ENCODE measurements at places on chromosomes 4 and X.

DNA sequence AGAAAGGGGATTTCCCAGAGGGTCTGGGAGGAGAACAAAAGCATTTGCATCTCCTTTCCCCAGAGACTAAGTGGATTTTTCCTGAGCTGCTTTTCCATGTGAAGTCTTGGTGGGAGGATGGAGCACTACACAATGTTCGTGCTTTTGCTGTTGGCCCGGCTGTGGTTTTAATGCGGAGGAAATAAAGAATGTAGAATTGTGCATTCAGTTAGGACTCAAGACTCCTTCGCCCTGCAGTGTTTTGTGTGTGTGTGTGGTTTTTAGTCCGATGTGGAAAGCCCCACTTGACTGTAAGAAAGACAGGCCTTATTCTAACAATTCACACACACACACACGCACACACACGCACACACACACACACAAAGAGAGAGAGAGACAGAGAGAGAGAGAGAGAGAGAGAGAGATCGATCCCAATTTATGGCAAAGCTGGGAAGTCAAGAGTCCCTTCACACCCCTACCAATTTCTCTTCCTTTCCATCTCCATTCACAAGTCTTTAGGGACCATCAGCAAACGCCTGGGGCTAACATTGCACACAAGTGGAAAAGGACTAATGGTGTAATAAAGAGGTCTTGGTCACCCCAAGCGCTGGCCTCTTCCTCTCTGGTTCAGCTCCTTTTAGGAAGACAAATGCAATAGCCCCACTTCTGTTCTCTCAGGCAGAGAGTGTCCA, 44.2 kb downstream of the CLDN34 start:
- no peak for DNase-seq

DNA sequence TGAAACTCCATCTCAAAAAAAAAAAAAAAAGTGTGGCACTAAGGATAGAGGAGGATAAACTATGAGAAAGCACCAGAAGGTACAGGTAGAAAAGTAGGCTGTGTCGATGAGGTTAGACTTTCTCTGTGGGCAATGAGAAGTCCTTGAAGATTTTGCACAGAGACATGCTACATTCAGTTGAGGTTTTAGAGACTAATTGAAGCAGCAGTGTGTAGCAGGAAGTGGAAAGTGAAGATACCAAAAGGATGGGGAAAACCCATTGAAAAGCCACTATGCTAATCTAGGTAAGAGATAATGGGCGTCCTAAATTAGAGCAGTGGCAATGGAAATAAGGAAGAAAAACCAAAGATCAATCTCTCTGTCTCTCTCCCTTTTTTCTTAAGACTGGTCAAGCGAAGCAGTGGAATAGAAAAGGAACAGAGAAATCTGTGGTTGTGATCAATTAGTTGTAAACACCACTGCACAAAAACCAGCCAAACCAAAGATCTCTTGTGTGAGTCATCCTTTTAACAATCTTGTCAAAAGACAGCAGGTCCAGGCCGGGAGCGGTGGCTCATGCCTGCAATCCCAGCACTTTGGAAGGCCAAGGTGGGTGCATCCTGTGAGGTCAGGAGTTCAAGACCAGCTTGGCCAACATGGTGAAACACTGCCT, 3.5 kb downstream of the SPINK2 start:
- DNase-seq: peak; percentile 15

DNA sequence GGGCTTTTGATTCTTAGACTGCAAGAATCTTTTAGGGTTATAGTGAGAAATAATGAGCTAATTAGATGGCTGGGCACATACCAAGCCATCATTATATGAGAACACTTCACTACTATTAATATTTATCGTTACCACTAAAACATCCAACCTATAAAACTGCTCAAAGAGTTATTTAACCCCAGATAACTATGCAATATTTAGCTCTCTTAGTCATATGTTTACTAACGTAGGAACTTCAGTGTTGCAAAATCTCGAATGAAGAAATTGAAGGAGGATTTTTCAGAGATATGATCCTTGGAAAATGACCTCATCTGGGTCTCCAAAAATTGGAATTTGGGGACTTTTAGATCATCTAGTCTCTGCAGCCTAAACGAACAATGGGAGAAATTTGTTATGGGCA, 265.0 kb upstream of the RPS6KA3 start:
- no peak for DNase-seq

DNA sequence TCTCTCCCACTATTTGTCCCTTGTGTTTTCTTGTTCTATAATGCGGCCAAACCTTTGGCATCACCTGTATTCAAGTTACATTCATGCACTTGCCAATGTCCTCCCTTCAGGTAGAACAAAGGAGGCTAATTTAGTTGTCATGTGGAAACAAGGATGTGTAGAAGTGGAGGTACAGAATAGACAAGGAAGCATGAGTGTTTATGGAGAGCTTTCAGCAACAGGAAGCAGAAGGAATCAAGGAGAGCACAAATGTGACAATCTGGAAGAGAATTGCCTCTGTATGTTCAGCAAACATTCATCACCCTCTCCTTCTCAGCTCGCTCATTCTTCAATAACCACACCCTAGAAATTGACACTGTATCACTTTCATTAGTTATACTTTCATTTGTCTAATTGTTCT, 103.4 kb downstream of the SLC7A11 start:
- DNase-seq: no peak

- DNase-seq: no peak
Measured at GRCh38 chr4:188025476-188025875, 29.9 kb downstream of the ZFP42 start.

DNA sequence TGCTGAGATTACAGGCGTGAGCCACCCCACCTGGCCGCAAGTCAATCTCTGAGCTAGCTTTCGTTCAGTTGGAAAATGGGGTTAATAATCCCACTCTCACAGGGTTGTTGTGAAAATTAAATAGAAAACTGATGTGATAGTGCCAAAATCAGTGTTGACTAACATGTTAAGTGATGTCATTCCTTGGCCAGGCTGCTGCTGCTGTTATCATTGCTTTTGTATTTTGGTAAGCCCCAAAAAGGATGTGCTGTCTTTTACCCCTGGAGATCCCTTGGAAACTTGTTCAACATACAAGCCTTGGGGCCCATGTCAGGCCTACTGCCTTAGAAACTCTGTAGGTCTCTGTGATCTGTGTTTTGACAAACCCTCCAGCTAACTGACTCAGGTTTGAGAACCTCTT, 106.3 kb downstream of the AFF1 start:
- DNase-seq: no peak

GRCh38 chr4:105014635-105015034, 132.0 kb upstream of the TET2 start:
- no peak for DNase-seq

- no peak for DNase-seq
Measured at GRCh38 chr4:7183780-7184460, 8.4 kb upstream of the SORCS2 start.

DNA sequence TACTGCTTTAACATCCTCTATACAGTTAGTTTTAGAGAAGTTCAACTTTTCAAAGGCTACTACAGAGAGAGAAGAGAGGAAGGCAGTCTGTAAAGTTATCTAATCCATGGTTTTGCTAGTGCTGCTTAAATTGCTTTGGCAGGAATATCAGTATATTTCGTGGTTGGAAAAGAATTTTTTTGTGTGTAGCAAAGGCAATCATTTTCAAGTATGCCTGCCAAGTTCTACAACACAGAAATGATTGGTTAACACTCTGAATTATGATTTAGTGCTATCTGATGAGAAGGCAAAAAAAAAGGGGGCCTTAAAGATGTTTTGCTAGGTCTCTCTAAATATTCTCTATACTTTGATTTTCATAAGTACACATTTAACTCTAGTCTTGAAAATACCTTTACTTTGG, 133.1 kb downstream of the JADE1 start:
- no peak for DNase-seq

GRCh38 chr4:148730082-148730640, 287.9 kb upstream of the NR3C2 start:
- no peak for DNase-seq

- no peak for DNase-seq
Measured at GRCh38 chr4:122873146-122873545, 46.5 kb downstream of the FGF2 start.

DNA sequence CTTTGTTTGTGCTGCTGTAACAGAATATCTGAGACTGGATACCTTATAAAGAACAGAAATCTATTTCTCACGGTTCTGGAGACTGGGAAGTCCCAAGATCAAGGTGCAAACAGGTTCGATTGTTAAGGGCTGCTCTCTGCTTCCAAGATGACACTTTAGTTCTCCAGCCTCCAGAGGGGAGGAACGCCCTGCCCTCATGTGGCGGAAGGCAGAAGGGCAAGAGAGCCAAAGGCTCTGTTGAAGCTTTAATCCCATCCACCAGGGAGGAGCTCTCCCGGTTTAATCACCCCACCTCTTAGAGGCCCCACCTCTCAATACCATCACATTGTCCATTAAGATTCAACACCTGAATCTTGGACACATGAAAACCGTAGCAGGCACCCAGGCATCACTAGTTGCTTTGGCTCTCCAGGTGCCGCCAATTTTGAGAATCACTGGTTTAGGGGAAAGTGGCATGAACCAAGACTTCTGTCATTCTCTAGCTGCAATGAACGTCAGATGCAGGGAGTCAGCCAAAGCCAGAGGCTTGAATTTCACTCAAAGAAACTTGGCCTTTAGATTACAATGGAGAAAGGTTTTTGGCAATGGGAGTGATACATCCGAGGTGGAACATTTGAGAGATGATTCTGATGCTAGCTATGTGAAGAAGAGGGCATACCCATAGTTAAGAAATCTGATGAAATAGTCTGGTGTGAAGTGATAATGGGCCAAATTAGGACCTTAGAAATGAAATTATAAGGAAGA, 15.7 kb downstream of the FHL1 start:
- DNase-seq: peak; percentile 42

- DNase-seq: no peak
Measured at GRCh38 chr4:34105311-34105710, 2139.0 kb downstream of the ARAP2 start.

GRCh38 chr4:85452058-85452731, 22.8 kb upstream of the ARHGAP24 start:
- no peak for DNase-seq

DNA sequence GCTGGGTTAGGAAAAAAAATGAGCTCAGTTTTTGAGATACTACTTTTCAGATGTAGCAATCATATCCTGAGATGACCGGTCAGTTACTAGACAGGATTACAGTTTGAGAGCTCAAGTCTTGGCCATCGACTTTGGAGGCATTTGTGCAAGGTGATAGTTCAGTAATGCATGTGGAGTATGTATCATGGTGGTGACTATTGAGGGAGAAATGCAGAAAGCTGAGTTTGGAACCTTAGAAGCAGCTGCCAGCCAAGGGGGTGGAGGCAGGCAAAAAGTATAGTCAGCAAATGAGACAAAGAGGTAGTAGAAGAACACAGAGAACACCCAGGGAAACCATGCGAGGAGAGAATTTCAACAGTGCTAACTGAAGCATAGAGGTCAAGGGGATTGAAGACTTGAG, 48.7 kb upstream of the SLC4A4 start:
- no peak for DNase-seq

GRCh38 chrX:107654566-107654871, 26.2 kb downstream of the PRPS1 start:
- DNase-seq: no peak

- no peak for DNase-seq
Measured at GRCh38 chrX:39361736-39362135, 560.5 kb downstream of the MID1IP1 start.

Measured in stimulated activated CD4-positive, alpha-beta T cell treated with anti-CD3 and anti-CD28 coated beads, Interleukin-12 subunit alpha, Interleukin-12 subunit beta, amount 100 ng/mL, for 48 hours (primary cell).